ENCODE measurements at places on chromosomes 2 and 18.

DNA sequence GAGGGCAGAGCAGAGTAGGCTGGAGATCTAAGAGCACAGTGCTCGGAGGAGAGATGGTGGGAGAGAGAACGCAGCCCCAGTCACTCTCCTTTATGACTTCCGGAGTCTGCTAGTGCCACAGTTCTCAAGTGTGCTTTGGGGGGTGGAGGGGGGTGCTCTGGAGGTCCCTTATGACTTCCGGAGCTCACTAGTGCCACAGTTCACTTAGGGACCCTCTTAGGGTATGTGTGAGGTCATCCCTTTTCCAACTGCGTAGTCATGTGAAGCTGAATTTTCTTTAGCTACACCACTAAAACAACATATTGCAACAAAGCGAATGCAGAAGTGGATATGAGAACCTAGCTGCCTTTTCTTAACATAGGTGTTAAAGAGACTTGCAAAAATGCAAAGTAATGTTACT lies 153.7 kb upstream of the KCTD1 start:
- DNase-seq = no peak

- DNase-seq = no peak
These were observed 42.7 kb upstream of the CDH19 start for GRCh38 chr18:66646609-66647008.

DNA sequence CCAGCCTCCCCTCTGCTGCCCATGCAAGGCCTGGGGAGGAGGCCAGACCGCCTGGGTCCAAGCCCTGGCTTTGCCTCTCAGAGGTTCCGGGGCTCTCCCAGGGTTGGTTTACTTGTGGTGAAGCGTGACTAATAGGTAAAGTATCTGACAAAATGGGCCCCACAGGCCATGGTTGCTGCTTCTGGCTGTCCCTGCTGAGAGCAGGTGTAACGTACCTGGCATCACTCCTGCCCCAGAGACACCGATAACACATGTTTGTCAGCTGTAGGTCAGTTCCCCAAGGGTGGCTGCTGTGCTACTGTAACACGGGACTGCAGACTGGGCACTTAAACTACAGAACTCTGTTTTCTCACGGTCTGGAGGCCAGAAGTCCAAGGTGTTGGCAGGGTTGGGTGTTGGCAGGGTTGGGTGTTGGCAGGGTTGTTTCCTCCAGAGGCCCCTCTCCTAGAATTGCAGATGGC lies 34.1 kb downstream of the ODC1 start:
- no peak for DNase-seq

GRCh38 chr2:98298683-98299164 lies 47.5 kb upstream of the CNGA3 start:
- no peak for DNase-seq

GRCh38 chr2:129502781-129503180 lies 476.7 kb upstream of the RAB6C start:
- no peak for DNase-seq
